ENCODE measurements at places on chromosomes 11 and 22.

DNA sequence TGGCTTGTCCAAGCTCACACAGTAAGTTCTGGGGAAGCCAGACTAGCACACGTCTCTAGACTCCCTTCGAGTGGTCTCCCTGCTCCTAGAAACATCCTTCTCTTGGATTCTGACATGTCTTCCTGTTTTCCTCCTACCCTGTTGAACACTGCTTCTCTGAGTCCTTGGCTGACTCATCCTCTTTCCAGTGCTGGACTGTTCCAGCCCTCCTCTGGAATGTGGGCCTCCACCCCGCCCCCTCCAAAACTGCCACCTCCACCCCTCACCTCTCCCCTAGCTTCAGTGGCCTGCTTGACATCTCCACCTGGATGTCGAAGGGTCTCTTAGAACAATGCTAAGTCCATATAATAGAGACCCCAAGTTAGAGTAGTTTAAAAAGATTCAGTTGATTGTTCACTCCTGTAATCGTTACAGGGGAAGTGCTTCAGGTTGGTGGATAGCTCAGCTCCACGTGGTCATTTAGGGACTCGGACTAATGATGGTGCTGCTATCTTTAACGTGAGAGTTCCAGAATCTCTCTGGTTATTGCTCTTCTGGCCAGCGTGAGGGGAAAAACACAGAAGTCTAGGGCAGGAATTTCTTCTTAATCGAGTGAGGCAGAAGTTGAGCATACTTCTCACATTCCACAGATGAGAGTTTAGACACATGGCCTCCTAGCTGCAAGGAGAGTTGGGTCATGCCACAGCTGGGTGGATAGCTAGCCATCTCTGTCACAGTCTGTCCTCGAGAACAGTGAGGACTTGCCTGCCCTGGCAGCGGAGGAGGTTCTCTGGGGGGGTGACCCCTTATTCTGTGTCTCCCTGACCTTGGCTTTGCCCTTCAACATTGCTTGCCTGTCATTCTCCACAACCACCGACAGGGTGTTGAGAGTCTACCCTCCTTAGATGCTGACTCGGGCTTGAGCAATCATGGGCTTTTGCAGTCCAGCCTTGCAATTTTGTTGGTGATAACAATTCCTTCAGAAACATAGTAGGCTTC, 4.7 kb upstream of the C11orf96 start:
- DNase-seq, result no peak

GRCh38 chr22:47112582-47112965, 350.1 kb downstream of the TBC1D22A start:
- DNase-seq, result no peak

DNA sequence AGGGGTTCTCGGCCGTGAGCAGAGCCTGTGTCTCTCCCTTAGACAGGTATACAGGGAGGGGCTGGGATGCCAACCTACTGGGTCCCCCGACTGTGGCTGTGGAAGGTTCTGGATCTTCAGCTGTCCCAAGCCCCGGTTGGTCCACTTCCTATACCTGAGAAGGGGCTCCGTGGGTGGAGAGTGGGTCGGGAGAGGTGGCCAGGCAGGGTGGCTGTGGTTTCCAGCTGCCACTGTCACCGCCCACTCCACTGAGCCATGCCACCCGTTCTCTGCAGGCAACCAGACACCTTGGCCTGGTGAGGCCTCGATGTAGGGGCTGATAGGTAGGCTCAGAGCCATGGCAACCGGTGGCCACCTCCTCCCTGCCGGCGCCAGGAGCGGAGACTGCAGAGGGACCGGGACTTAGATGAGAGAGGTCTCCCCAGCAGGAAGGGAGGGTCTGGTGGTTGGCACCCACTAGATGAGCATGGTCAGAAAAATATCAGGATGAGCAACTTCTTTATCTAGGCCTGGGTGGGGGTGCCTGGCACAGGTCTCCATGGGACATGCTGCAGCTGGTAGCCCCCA, 53.8 kb downstream of the TRIOBP start:
- no peak for DNase-seq

- no peak for DNase-seq
These were observed 29.8 kb upstream of the NFAM1 start for GRCh38 chr22:42462016-42462415.

GRCh38 chr11:128629516-128630106, 42.3 kb upstream of the ETS1 start:
- DNase-seq, result no peak

- no peak for DNase-seq
These were observed 100.0 kb upstream of the GRAMD1B start for GRCh38 chr11:123330071-123330470.

GRCh38 chr22:29877620-29878019, 5.4 kb upstream of the MTMR3 start:
- DNase-seq, result no peak

DNA sequence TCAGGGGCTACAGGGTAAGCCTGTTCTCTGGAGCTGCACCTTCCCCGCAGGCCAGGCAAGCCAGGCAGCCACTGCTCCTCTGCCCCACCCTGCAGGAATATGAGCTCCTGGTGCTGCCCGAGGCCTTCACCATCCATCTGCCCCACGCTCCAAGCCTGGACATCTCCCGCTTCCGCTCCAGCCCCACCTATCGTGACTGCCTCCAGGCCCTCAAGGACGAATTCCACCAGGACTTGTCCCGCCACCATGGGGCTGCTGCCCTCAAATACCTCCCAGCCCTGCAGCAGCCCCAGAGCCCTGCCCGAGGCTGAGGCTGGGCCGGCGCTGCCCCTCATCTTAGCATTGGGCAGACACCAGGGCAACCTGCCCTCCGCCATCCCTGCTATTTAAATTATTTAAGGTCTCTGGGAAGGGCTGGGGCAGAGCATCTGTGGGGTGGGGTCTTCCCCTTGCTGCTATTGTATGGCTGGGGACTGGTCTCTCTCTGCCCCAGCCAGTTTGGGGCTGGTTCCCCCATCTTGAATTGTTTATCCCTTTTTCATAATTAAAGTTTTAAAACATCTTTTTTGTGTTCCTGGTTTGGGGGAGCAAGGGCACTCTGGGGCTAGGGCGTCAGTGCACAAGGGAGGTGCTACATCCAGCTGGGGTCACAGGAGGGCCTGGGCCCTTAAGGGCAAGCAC, 6.2 kb downstream of the LARGE2 start:
- no peak for DNase-seq

GRCh38 chr11:50278756-50279155, 246.1 kb downstream of the OR4C45 start:
- no peak for DNase-seq

GRCh38 chr11:93747122-93747521, 5.7 kb downstream of the C11orf54 start:
- no peak for DNase-seq

- DNase-seq, result peak; percentile 1
These were observed 205.4 kb upstream of the CARD18 start for GRCh38 chr11:105344938-105345337.

GRCh38 chr11:980438-981357, 55.0 kb downstream of the AP2A2 start:
- DNase-seq, result no peak

GRCh38 chr11:17026487-17027082, 12.4 kb upstream of the PLEKHA7 start:
- DNase-seq, result no peak

GRCh38 chr11:83007909-83008580, 63.7 kb downstream of the RAB30 start:
- DNase-seq, result peak; percentile 45

DNA sequence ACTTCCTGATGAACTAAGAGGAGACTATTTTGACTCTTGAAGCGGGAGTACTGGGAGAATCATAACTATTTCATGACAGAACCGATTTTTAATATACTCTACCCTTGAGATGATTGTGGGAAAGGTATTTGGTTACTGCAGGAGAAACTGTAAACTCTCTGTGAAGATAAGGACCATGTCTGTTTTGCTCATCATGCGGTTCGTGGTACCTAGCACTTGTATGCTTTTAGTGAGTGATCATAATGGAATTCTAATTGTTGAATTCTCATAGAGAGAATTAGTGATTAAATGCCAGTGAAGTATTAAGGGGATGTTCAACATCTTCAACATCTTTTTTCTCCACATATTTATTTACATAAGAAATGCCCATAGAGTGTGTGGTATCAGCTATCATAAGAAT, 11.4 kb downstream of the AASDHPPT start:
- DNase-seq, result no peak

- no peak for DNase-seq
These were observed 35.3 kb downstream of the RTN4R start for GRCh38 chr22:20232781-20233180.

DNA sequence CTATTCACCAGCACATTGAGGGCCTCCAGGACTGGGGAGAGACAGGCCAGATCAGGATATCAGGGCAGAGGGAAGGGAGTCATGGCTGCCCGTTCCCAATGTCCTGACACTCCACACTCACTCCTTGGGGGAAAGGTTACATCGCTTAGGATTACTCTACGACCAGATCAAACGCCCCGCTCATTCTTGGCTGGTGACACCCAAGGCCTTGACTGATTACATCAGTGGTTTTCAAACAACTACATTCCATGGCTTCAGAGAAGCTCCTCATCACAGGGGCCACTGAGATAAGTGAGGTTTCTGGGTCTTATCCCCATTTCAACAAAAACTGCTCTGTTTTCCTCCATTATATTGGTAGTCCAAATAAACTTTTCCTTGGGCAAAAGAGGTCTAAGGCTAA, 15.0 kb downstream of the UBE2L6 start:
- DNase-seq, result no peak

DNA sequence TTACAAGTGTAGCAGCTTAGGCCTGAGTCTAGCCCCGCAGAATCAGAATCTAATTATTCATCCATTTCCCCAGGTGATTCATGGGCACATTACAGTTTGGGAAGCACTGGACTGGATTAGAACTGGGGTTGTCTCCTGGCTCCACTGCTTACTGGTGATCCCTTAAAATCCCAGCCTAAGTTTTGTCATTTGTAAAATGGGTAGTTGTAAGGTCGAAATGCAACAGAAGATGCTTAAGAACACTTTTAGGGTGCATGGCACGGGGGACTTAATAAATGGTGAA, 1.3 kb downstream of the STX3 start:
- no peak for DNase-seq

DNA sequence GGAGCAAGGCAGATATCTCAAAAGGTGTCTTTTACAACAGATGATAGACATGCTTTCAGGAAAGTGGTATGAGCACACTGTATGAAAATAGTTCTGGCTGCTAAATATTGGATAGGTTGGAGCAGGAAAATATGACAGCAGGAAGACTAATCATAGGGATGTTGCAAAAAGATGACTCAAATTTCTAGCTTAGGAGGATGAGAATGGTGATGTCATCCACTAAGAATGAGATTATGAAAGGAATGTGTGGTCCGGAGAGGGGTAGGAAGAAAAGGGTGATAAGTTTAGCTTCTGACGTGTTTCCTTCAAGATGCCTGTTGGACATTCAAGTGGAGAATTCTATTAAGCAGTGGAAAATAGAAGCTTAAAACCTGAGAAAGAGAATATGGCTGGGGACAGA, 46.4 kb downstream of the RCN1 start:
- DNase-seq, result no peak
